ENCODE measurements at places on chromosomes 5 and 9. TPM values are rescaled to one million over a fixed set of nuclear protein-coding genes. Genes with fewer than 3 reads are reported as not detected.
A peak's percentile ranks its signal among the peaks of the same experiment; 100 is the strongest.

PPP1R26 gene
- total RNA-seq = 41.9 TPM

RMRP gene
- total RNA-seq = 13,864 TPM

ELL2 gene
- total RNA-seq = 104 TPM

- no peak overlapping the region for H3K4me3 ChIP-seq
- H3K36me3 ChIP-seq = no peaks in the 10 kb centered on the region
- H3K27ac ChIP-seq = no peak overlapping the region
- H3K27me3 ChIP-seq = no peaks in the 10 kb centered on the region
- H3K4me1 ChIP-seq = no peaks in the 10 kb centered on the region
Measured at GRCh38 chr5:4255441-4255840, 659.8 kb downstream of the IRX1 start.

DNA sequence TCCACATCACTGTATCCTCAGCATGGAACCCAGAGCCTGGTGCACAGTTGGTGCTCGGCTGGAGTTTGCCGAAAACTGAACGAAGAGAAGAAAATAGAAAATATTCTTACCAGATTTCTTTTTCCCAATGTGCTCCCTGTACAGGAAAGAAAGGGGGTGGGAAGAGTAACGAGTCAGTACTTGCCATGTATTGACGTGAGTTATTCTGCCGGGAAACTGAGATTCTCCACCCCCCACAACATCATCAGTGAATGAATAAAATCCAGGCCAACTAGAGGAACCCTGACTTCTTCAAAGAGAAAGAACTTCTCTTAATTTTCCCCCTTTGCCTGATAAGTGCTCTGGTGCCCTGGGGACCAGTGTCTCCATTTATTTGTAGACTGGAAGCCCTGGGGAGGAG lies 80.6 kb downstream of the SH3PXD2B start:
- no peaks in the 10 kb centered on the region for H3K27me3 ChIP-seq
- peaks cover 2% of the 10 kb centered on the region for H3K36me3 ChIP-seq
- H3K4me1 ChIP-seq = no peaks in the 10 kb centered on the region

DNA sequence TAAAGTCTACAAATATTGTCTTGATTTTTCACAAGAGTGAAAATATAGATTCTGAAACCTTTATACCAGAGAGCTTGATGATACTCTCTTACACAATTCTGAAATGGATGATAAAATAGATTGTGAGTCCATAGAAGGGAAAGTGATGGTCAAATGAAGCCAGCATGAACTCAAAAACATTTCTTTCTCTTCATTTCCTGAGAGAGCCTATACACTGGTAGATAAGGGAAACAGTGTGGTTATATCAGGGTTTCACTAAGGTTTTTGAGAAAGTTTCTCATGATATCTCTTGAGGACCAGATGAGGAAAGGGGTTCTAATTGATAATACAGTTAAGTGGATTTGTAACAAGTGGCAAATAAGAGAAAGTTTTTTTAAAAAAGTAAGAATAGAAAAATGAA lies 254.1 kb downstream of the PJA2 start:
- H3K27me3 ChIP-seq = no peaks in the 10 kb centered on the region
- no peaks in the 10 kb centered on the region for H3K36me3 ChIP-seq
- H3K4me1 ChIP-seq = no peaks in the 10 kb centered on the region
- H3K4me3 ChIP-seq = no peak overlapping the region
- DNase-seq = no peak

DNA sequence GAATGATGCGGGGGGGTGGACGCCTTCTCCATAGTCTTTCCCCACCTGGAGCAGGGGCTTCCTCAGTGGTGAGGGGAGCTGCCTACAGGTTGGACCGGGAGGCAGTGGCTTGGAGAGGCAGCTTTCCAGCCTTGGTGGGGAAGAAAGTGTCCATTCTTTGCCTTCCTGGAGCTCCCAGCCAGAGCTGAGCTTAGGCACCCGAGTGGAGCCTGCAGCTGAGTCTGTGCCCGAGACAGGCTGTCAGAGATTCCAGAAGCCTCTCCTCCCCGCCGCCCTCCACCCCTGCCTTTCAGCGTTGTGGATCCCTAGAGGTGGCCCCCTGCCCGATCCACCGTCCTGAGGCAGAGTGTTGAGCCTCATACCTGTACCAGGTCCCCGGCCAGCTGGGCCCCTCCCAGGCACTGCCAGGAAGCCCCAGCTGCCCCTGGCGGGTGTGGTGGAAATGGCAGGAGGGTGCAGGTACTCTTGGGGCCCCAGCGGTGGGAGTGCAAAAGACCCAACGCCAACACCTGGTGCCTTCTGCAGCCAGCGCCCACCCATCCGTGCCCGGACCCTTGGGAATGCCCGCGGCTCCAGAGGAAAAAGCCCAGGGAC lies 112.0 kb downstream of the RXRA start:
- H3K36me3 ChIP-seq = no peaks in the 10 kb centered on the region
- H3K4me1 ChIP-seq = peaks cover 44% of the 10 kb centered on the region
- no peaks in the 10 kb centered on the region for H3K27me3 ChIP-seq
- no peak for DNase-seq

GRCh38 chr5:87411973-87412629 lies 629 bp downstream of the CCNH start:
- no peaks in the 10 kb centered on the region for H3K36me3 ChIP-seq
- peak overlapping the region; percentile 58 for H3K4me3 ChIP-seq
- no peaks in the 10 kb centered on the region for H3K27me3 ChIP-seq
- H3K27ac ChIP-seq = peak overlapping the region; percentile 90
- no peaks in the 10 kb centered on the region for H3K4me1 ChIP-seq

- no peak overlapping the region for H3K4me3 ChIP-seq
- H3K27me3 ChIP-seq = no peaks in the 10 kb centered on the region
- no peak for DNase-seq
- no peak overlapping the region for H3K27ac ChIP-seq
Measured at GRCh38 chr5:73143716-73144115, 23.3 kb downstream of the TMEM171 start.

- H3K4me1 ChIP-seq = no peaks in the 10 kb centered on the region
- H3K36me3 ChIP-seq = no peaks in the 10 kb centered on the region
- H3K4me3 ChIP-seq = no peak overlapping the region
- no peak for DNase-seq
- no peaks in the 10 kb centered on the region for H3K27me3 ChIP-seq
Measured at GRCh38 chr5:1366514-1366913, 21.6 kb upstream of the CLPTM1L start.

- no peak overlapping the region for H3K27ac ChIP-seq
- H3K36me3 ChIP-seq = no peaks in the 10 kb centered on the region
- H3K4me1 ChIP-seq = no peaks in the 10 kb centered on the region
- no peak for DNase-seq
- no peak overlapping the region for H3K4me3 ChIP-seq
Measured at GRCh38 chr9:82883436-82883835, 179.5 kb downstream of the RASEF start.

GRCh38 chr9:11319538-11319937 lies 706.7 kb upstream of the PTPRD start:
- H3K27me3 ChIP-seq = no peaks in the 10 kb centered on the region
- no peak overlapping the region for H3K27ac ChIP-seq
- H3K4me1 ChIP-seq = no peaks in the 10 kb centered on the region
- H3K4me3 ChIP-seq = no peak overlapping the region
- H3K36me3 ChIP-seq = no peaks in the 10 kb centered on the region

- no peaks in the 10 kb centered on the region for H3K27me3 ChIP-seq
- H3K27ac ChIP-seq = no peak overlapping the region
- no peaks in the 10 kb centered on the region for H3K4me1 ChIP-seq
- H3K4me3 ChIP-seq = no peak overlapping the region
Measured at GRCh38 chr5:33968211-33969005, 16.1 kb downstream of the SLC45A2 start.

DNA sequence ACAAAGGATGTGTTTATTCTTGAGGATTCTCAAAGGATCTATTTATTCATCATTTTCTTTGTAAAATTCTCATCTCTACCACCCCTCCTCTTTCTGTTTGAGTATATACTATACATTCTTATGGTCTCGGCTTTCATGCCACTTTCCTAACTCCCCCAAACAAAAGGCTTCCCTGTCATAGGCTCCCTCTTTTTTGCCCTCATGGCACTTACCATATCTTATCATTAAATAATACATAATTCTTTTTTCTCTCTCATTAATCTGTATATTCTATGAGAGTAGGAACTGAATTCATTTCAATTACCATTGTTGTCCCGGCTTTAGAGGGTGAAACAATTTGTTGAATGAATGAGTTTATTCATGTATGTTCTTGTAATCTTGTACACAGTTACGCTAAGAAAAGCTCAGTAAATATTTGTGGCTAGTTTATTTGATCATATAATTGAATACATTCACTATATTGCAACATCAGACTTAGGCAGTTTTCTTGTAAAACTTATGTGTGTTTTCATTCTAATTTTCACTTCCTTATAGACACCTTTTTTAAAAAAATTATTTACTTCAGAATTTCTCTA lies 254.6 kb downstream of the EDIL3 start:
- no peaks in the 10 kb centered on the region for H3K36me3 ChIP-seq
- no peaks in the 10 kb centered on the region for H3K4me1 ChIP-seq
- no peaks in the 10 kb centered on the region for H3K27me3 ChIP-seq

DNA sequence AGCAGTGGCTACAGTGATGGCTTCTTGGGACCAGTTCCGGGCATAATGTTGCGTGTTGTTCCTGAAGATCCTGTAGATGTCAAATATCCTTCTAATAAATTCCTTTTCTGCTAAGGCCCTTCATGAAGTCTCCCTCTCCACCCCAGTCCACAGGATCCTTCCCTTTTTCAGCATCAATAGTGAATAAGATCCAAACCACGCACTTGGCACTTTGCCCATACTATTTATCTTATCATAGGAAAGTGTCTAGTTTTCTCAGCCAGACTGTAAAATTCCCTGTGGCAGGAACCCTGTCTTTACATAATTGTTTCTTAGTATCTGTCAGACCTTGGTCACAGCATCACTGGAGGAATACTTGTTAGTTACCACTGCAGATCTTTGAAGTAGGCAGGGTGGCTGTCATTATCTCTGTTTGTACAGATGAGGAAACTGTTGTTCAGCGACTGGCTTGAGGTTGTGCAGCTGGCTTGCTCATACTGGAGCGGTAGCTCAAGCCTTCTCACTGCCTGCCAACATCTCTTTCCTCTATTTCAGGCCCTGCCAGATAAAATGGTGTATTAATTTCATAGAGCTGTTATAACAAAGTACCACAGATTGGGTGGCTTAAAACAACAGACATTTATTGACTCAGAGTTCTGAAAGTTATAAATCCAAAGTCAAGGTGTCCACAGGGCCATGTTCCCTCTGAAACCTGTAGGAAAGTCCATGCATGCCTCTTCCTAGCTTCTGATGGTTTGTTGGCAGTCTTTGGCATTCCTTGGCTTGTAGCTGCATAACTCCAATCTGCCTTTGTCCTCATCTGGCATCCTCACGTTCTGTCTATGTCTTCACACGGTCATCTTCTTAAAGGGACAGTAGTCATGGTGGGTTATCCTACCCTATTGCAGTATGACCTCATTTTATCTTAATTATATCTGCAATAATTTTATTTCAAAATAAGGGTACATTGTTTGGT lies 33.5 kb upstream of the APC start:
- no peak overlapping the region for H3K27ac ChIP-seq
- no peaks in the 10 kb centered on the region for H3K36me3 ChIP-seq
- no peaks in the 10 kb centered on the region for H3K27me3 ChIP-seq
- H3K4me1 ChIP-seq = peaks cover 4% of the 10 kb centered on the region

DNA sequence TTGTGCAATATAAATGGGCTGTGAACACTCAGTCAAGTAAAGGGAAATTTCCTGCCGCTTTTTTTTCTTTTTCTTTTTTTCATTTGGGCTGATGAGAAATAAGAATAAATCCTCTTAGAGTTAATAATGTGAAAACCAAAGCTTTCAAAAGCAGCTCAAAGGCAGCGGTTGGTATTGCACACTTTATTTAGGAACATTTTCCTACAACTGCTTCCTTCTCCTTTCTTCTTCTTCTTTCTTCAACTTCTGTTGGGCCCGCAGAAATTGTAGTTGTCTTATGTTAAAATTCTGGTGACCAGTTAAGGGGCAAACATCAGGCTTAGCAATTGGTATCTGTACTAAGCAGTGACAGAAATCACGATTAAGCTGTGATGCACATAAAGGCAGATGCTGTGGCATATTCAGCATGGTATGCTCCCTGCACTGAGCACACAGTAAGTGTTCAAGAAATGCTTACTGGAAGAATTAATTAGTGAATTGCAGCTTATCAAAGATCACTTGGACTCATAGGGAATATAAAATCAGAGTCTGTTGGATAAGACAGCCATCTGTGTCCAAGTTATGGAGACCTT lies 85.4 kb downstream of the ANKRD55 start:
- no peak for DNase-seq
- no peaks in the 10 kb centered on the region for H3K27me3 ChIP-seq
- H3K4me1 ChIP-seq = no peaks in the 10 kb centered on the region
- H3K27ac ChIP-seq = no peak overlapping the region
- H3K4me3 ChIP-seq = no peak overlapping the region

DNA sequence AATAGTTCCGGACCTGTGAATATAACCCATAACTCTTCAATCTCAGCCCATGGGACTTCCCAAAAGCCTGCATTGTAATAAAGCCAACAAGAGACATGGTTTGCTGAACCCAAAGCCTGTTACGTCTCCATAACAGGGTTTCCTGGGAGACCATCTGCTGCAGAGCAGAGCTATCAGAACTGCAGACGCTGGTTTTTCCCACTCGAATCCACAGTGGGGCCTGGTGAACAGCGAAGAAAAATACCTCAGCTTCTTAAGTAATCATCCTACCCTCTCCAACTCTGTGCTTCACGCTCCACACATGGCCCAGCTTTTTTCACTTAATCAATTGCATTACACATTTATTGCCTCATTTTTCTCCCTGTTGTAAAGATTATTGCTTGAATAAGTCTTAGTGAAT lies 409.5 kb upstream of the GRIA1 start:
- H3K27me3 ChIP-seq = no peaks in the 10 kb centered on the region
- DNase-seq = no peak
- no peaks in the 10 kb centered on the region for H3K4me1 ChIP-seq
- no peak overlapping the region for H3K27ac ChIP-seq

DNA sequence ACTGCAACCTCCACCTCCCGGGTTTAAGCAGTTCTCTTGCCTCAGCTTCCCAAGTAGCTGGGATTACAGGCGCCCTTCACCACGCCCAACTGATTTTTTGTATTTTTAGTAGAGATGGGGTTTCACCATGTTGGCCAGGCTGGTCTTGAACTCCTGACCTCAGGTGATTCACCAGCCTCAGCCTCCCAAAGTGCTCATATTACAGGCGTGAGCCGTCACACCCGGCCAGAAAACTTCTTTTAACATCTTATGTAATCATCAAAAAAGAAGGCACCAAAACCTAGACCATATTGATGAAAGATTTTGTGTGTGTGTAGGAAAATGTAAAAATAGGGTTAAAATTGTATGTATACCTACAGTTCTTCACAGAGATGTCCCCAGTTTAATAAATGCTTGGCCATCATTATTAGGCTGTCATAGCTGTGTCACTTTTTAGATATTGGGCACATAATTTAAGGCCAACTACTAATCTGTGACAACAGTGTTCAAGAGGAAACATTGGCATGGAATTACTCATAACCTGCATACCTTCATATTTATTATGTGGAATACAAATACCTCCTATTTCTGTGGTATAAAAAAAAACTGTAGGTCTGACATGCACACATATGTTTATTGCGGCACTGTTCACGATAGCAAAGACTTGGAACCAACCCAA lies 44.4 kb downstream of the RAD50 start:
- DNase-seq = no peak
- H3K4me3 ChIP-seq = no peak overlapping the region
- H3K36me3 ChIP-seq = peaks cover 6% of the 10 kb centered on the region
- no peaks in the 10 kb centered on the region for H3K27me3 ChIP-seq

Measured in prostate gland (tissue), 2 donors.